ENCODE measurements at places on chromosomes 2 and 18. TPM values are rescaled to one million over a fixed set of nuclear protein-coding genes. Genes with fewer than 3 reads are reported as not detected.

DNA sequence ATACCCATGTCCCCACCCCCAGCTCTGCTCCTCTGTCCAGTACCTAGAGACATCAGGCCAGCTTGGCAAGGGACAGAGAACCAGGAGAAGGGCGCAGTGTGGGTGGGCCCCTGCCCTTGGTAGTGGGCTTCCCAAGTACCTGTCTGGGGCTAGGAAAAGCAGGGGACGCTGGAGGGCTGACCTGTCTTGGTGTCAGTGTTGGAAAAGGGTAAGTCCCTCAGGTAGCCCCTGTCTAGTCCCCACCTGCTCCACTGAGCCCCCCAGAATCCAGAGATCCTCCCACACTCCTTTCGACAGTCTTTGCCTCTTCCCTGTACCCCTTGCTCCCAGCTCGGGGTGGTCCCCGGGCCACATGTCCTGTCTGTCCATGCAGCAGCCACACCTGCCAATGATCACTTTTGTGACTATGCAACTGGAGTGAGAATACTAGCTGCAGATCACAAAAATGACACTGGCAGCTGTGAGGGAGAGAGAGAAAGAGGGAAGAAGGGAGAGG lies 14.6 kb downstream of the DNAJB2 start:
- DNase-seq = no peak

PLCD4 gene
- total RNA-seq = 6.6 TPM

- DNase-seq = no peak
These were observed 439.5 kb upstream of the ETAA1 start for GRCh38 chr2:66957677-66958076.

GRCh38 chr2:60073201-60073600 lies 480.3 kb downstream of the BCL11A start:
- DNase-seq = no peak

DNA sequence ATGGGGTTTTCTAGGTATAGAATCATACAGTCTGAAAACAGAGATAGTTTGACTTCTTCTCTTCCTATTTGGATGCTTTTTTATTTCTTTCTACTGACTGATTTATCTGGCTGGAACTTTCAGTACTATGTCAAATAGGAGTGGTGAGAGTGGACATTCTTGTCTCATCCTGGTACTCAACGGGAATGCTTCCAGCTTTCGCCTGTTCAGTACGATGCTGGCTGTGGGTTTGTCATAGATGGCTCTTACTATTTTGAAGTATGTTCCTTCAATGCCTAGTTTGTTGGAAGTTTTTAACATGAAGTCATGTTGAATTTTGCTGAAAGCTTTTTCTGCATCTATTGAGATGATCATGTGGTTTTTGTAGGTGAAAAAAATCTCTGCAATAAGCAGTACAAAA lies 730.4 kb downstream of the PLCL1 start:
- DNase-seq = no peak

DNA sequence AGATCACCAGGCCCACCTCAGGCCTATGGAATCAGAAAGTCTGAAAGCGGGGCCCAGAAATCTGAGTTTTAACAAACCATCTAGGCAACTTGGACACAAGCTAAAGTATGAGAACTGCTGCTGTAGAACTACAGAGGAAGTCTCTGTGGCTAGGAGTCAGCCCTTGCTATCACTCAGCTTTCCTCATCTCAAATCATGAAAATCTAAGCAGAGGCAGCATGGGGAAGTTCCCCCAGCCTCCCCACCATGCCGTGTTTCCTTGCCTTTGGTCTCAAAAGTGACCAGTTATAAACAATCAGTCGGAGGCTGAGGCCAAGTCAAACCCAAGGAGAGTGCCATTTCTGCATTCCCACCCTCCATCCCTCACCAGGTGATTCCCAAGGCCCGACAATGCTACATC lies 404.7 kb downstream of the BCL11A start:
- no peak for DNase-seq
